GM12878 (cell line): ENCODE measurements at places on chromosomes 4 and X.

DNA sequence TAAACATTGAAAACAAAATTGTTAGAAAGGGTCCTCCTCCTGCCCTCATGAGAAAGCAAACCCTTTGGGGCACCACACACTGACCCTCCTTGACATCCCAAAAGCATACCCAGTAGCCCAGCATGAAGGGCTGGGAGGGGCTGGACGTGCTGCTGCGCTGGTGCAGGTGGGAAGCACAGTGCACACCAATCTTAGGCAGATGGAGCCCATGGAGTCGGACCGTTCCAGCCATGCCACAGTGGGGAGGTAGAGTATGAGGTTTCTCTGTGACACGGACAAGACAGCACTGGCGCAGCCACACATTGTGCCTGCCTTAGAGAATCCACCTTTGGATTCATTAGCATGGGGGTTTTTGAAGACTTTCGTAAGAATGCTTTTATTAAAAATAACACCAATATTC is 544.2 kb upstream of the FRG1 start:
- no peak for DNase-seq

GRCh38 chr4:3793545-3793944 is 27.4 kb downstream of the ADRA2C start:
- DNase-seq, result no peak

- DNase-seq, result no peak
Measured at GRCh38 chrX:24828147-24828546, 134.4 kb downstream of the POLA1 start.

DNA sequence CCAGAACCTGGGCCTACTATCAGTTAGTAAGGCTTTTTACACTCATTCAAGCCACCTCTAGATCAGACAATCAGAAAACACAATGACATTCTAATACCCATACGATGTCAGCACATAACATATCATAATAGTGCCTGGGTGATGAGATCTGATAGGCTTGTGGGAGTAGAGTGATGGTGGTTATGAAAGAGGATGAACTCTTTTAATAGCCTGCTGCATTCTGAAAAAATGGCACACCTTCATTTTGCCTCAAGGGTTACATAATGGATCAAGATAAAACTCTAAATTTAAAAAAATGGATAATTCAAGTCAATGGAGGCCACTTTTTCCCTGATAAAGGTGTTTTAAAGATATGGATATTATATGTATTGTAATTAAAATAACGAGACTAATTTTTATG is 215.6 kb downstream of the MAML3 start:
- DNase-seq, result no peak

- peak; percentile 39 for DNase-seq
Measured at GRCh38 chr4:102734591-102735385, 26.0 kb downstream of the MANBA start.

GRCh38 chrX:477441-478012 is 90.8 kb upstream of the PPP2R3B start:
- no peak for DNase-seq

- no peak for DNase-seq
Measured at GRCh38 chr4:150078579-150079080, 385 bp downstream of the DCLK2 start.

DNA sequence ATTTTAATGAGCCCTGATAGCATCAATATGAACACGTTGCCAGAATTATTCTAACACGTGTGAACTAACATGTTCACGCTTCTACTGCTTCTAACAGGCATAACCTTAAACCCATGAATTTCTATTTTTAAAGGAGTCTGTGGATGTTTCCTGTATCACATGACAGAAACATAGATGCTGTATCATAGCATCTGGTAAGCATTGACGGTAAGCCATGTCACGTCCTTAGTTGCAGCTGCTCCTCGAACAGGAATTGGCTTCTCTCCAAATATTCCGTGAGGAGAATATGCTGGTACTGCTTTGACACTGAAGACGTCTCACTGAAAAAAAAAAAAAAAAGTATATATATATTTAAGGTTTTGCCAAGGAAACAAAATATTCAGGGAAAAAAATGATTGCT is 105.1 kb upstream of the MXRA5 start:
- DNase-seq, result no peak

- DNase-seq, result no peak
Measured at GRCh38 chrX:22093550-22093949, 61.4 kb downstream of the PHEX start.

DNA sequence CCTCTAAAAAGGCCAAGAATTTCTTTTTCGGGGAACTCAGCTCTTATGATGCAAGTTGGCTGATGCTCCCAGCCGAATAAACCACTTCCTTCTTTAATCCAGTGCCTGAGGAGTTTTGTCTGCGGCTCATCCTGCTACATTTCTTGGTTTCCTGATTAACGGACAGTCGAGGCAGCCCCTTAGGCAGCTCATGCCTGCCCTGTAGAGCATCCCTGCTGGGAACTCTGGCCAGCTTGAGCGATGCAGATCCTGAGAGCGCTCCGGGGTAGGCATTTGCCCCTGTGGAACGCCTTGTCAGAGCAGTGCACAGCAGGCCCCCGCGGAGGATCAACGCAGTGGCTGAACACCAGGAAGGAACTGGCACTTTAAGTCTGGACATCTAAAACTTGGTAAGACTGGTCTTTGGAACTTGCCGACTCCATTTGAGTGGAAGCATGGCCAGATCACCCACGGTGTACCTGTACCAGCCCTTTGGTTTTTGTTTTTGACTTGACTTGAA is 3.1 kb downstream of the CT45A10 start:
- DNase-seq, result no peak

DNA sequence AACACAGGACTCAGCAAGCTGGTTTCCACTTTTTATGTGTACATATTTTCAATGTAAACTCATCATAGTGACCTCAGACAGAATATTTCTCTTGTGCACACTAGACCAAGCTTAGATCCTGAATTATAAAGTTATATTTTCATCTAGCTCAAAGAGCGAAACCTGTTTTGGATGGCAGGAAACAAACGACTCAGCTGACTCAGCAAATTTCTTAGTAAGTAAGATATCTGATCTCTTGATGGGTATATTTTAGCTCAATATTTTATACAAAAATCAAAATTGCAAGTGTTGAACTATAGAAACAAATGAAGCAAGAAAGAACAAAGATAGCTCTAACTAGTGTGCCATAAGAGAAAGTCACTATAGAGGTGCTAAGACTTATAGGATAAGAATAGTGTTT is 1114.5 kb downstream of the STPG2 start:
- no peak for DNase-seq

GRCh38 chr4:188305690-188306089 is 166.4 kb downstream of the TRIML1 start:
- DNase-seq, result no peak

GRCh38 chrX:23756165-23756564 is 13.1 kb upstream of the ACOT9 start:
- peak; percentile 50 for DNase-seq

DNA sequence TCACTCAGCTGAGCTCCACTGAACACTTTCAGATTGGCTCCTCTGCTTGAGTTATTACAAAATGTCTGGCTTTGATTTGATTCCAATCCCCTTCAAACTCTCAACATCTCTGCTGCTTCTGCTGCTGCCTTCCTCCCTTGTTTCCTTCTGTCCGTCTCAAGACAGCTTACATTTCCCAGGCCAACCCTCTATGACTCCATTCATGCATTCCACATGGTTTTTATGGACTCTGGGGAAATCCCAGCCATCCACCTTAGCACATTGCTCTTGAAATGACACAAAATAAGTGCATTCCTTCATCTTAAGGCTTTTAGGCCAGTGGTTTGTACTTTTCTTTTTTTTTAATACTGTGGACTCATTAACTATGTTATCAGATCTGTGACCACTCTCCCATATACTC is 68.5 kb upstream of the TMEM164 start:
- no peak for DNase-seq

GRCh38 chr4:151561551-151562256 is 152.7 kb downstream of the FHIP1A start:
- no peak for DNase-seq

DNA sequence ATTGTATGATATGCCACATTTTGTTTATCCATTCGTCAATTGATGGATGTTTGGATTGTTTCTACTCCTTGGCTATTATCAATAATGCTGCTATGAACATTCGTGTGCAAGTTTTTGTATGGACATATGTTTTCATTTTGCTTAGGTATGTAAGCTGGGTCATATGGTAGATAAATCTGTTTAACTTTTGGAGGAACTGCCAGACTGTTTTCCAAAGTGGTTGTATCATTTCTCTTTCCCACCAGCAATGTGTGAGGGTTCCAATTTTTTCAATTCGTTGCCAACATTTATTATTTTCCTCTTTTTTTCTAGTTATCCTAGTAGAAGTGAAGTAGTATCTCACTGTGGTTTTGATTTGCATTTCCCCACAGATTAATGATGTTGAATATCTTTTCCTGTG is 71.8 kb downstream of the DIAPH2 start:
- DNase-seq, result no peak

DNA sequence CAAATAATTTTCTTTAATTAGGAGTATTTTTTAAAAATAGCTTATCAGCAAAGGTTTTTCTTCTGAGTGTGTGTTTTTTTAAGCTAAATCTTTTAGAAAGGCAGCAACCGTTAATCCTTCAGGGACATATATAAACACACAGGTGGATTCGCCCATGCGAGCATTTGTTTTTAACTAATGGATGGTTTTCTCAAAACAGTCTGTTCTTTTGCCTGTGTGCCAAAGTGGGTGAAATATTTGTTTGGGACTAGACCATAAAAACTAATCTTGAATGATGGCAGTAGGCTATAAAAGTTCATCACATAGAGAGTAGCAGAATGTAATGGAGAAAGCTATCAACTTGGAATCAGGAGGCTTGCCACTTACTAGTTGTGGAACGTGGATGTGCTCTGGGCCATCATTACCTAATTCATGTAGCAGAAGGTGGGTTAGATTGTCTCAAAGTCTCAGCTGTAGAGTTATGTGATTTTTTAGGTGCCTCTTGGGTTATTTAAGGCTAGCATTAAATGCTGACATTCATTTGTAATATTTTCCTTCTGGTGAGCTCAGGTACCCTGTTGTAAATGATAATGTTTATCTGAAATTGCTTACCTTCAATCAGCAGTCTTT is 7.4 kb upstream of the TAPT1 start:
- DNase-seq, result no peak

DNA sequence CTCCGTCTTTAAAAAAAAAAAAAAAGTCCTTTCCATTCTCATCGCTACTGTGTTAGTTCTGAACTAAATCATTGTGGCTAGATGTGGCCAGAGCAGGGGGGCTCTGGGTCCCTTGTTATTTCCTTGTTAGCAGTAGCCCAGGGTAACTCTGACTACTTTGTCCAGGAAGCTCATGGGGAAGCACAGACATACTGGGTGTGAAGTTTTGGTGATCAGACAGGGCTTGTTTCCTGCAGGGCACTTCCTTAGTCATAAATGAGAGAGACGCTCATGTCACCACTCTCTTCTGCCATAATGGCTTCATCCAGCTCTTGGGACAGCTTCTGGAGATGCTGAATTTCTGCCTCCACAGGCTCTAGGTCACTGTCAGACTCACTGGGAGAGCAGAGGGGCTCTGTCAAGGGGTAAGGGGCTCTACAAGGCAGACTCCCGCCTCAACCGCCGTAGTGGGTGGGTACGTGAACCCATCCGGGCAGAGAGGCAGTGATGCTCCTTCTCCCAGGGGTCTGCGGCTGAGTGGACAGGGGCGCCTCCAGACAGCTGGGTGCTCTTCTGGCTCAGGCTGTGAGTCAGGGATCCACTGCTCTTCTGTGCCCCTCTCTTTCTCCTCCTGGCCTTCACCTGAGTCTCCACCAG is 12.9 kb downstream of the STIM2 start:
- no peak for DNase-seq

- DNase-seq, result no peak
Measured at GRCh38 chrX:69305333-69306062, 140.2 kb upstream of the PJA1 start.

- DNase-seq, result no peak
Measured at GRCh38 chrX:8955511-8955910, 78.4 kb downstream of the FAM9B start.

DNA sequence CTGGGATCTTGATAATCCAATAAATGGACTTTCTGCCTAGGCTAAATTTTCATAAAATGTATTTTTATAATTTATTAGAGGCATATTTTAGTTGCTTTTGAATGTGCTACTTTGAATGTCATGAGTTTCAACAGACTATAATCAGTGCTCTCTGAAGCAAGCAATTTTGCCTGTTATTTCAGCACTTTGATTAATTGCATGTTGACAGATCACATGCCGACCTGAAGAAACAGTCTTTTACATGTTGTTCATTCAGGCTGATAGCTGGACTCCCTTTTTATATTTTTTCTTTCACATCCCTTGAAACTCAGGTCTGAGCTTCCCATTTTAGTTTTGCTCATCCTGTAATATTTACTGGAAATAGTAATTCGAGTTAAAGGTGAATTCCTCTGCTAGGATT is 341.0 kb downstream of the NAP1L3 start:
- DNase-seq, result no peak

DNA sequence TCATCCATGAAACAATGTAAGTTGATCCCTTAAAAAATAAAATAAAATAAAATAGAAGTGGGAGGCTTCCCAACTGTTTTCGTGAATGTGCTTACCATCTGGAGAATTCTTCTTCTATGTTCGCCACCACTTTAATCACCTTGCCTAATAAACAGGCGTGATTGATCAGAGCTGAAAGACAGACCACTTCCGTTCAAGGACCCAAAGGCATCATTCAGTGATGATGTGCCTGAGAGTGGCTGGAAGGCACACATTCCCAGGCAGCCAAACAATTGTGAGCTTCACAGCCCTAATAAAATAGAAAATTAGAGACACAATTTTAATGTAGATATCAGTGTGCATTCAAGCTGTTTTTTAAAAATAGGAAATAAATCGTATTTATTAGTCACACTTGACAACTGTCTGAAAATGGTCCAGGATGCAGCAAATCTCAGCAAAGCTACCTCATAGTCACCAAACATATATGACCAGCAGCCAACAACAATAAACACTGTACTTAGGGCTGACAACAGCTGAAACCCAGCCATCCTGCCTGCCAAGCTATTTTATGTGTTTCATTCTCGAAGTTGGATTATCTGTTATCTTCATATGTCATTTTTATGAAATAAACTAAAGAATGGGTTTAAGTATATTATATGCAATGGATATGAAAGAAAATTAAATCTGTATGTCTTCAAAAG is 163.2 kb upstream of the FAM9B start:
- DNase-seq, result no peak

GRCh38 chr4:104365618-104366017 is 129.1 kb downstream of the CXXC4 start:
- DNase-seq, result no peak

DNA sequence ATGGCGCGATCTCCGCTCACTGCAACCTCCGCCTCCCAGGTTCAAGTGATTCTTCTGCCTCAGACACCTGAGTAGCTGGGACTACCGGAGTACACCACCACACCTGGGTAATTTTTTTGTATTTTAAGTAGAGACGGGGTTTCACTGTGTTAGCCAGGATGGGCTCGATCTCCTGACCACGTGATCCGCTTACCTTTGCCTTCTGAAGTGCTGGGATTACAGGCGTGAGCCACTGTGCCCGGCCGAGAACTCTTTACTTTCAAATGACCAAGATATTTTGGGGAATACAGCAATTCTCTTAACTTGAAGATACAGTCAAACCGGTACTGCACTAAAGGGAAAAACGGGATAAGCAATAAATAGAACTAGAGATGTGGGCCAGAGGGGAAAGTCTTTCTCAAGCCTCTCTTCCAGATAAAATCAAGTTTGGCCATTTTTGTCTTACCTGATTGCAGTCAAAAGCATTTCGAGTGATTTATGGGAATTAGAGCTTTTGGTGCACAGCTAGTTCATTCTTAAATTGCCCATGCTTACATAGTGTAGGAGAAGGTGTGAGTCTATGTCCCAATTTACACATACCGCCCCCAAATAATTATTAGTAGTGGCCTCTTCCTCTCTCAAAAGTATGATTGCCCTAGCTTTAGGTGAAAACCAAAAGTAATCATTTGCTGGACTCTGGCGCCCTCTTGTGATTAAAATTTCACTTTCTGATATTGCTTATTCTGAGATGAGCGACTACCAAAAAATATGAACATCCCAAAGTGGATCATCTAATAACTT is 53.2 kb upstream of the ABCG2 start:
- no peak for DNase-seq
